ENCODE measurements at places on chromosomes 2 and 18.

GRCh38 chr2:130799295-130799694, 37.4 kb upstream of the ARHGEF4 start:
- no peak for DNase-seq

GRCh38 chr2:162217598-162217997, 25.6 kb downstream of the FAP start:
- DNase-seq: no peak

DNA sequence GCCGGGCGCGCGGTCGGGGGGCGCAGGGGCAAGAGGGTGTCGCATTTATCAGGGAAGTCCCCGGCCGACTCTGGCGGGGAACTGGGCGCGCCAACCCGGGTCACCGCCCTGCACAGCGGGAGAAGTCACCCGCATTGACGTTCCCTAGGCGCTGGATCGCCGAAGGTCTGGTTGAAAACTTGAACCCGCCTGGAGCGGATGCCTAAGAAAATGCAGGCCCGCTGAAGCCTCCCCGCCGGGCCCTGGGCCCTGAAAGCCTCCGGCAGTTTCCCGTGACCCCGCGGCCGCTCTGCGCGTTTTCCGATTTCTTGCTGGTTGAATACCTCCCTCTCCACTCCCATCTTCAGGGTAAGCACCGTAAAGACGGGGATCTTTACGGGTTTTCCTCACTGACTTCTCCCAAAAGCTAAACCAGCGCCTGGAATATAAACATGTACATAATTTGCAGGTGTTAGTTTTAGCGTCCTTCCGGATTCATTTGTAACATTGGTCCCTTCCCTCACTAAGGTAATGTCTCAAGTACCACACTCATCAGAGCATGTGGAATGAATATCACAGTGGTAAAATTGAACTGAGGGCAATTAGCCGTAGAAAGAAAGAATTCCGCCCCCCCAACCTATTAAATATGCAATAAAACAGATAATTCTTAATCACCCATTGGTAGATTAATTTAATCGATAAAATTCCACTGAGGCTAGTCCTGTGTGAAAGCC, 675 bp upstream of the SPIRE1 start:
- no peak for DNase-seq

- DNase-seq: no peak
Observed at GRCh38 chr2:167793725-167794124, 453.7 kb downstream of the STK39 start.

- DNase-seq: no peak
Observed at GRCh38 chr2:69957965-69958364, 3.5 kb downstream of the ASPRV1 start.

GRCh38 chr2:134412639-134412999, 158.7 kb downstream of the MGAT5 start:
- DNase-seq: no peak

GRCh38 chr2:230077851-230078547, 9.3 kb upstream of the SLC16A14 start:
- no peak for DNase-seq

- no peak for DNase-seq
Observed at GRCh38 chr18:29251681-29252080, 1074.8 kb upstream of the CDH2 start.

GRCh38 chr2:145088756-145089155, 568.8 kb upstream of the ZEB2 start:
- no peak for DNase-seq

DNA sequence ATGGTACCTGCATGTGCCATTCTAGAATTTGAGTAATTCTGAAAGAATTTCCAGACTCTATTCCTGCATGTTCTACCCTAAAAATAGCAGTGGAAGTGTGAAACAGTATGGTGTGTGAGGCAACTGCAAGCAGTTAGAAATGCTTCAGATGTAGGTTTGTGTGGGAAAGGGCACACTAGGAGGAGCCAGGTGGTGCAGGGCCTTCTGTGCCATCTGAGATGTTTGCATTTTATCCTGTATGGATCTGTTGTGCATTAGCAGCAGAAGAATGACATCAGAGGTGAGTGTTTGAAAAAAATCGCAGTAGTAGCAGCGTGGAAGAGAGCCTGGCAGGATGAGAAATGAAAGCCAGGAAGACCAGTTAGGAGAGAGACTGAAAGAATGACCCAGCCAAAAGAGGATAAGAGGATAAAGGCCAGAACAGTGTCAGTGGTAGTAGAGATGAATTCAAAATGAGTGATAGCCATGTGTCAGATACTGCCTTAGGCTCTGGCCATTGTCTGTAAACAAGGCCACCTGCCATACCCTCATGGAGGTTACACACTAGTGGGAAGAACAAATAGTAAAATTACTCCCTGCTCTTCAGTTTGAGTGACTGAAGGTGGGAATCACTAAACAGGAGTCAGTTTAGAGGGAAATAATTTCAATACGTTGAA, 142.2 kb downstream of the PKP4 start:
- DNase-seq: no peak

GRCh38 chr2:216740557-216741222, 45.3 kb upstream of the IGFBP5 start:
- DNase-seq: no peak

DNA sequence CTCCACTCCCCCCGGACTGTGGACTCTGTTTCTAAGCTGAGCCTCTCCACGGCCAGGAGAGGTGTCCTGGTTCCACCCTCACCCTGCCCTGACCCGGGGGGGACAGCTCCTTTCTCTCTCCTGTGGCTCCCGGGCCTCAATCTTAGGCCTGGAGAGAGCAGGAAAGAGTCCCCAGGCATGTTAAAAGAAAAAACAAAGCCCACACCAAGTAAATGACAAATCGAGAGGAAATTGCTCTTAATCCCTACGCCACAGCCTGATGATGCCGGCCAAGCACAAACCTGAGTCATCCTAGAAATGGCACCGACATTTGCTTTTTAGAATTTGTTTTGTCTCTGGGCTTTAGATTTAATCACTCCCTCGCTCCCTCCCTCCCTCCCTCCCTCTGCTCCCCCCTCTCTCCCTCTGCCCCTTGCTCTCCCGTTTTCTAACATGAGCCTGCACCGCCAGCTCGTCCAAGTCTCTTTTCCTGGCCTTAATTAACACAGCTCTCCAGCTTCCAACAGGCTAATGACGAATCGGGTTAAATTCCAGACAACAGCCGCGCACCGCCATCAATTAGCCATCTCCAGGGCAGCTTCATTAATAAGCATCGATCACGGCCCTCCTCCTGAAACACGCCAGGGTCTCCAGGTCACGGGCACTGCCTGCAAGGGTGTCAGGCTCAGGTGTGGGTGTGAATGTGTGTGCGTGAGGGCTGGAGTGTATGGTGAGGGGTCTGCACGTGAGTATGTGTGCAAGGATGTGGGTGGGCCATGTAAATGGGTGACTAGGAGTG, 230.8 kb downstream of the CELF4 start:
- DNase-seq: no peak

DNA sequence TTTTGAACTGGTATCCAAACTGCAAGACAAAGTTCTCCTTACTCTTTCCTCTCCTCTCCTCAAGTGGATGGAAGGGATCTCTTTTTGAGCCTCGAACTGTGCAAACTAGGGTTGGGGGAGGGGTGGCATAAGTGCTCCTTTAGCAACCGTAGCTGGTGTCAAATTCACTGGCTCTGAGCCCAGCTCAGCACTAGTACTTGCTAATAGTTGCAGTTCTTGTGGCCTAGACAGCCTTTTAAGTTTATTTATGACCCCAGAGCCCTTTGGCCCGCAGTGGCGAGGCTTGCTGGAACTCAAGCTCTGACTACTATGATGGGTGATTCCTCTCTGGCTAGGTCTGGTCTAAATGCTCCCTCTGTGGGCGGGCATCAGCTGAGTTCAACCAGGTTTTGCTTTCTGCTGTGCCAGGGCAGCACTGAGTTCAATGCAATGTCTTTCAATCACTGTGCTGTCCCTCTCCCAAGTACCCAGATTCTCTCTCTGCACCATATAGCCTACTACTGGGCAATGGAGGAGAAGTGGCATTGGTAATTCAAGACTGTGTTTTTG, 528.4 kb upstream of the SYT4 start:
- DNase-seq: no peak

DNA sequence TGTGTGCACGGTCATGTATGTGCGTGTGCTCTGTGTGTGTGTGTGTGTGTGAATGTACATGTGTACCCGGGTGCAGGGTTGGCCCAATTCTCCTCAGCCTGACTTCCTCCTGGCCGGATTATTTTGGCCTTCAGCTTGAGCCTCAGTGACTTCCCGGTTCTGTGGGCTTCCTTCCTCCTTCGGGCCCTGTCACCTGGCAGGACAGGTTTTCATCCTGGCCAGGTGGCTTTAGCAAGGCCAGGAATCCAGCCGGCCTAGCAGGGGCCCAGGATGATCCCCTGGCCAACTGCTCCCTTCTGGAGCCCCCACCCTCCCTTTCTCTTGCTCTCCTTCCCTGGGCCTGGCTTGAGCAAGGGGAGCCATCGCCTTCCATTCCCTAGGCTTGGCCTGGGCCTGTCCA, 140.5 kb downstream of the INHBB start:
- no peak for DNase-seq

DNA sequence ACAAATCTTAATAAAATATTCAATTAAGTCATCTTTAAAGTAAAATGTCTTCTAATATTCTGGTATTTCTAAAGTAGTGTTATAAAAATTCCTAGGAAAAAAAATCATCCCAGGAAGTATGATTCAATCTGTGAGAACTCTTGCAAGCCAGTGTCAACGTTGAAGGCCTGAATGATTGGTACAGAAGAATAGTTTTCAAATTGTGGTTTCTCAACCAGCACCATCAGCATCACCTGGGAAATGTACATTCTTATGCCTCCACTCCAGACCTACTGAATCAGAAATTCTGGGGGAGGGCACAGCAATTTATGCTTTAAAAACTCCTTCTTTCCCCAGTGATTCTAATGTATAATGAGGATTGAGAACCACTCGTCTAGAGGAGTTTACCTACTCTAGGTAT, 62.3 kb upstream of the C2orf15 start:
- DNase-seq: no peak

DNA sequence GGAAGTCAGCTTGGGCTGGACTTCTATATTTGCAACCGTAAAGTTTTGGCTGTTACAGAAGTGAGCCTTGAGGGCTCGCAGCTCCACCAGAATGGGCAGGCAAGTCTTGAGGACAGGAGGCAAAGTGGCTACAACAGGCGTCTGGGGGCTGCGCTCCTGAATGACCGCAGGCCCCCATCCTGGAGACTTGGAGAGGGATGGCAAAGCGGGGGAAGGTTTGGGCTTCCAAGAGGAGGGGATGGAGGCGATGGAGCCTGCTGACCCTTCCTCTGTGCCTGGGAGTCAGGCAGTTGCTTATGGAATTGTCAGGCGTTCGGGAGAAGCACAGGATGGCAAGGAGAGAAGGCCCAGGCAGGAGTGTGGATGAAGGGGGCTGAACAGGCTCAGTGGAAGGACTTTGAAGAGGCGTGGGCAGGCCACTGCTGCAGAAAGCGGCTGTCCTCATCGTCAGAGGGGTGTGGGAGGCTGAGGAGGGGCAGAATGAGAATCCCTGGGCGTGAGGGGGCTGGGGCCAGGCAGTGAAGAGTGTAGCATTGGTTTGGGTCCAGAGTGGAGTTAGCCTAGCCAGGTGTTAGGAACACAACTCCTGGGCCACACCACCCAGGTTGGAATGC, 72.3 kb downstream of the INHBB start:
- no peak for DNase-seq

DNA sequence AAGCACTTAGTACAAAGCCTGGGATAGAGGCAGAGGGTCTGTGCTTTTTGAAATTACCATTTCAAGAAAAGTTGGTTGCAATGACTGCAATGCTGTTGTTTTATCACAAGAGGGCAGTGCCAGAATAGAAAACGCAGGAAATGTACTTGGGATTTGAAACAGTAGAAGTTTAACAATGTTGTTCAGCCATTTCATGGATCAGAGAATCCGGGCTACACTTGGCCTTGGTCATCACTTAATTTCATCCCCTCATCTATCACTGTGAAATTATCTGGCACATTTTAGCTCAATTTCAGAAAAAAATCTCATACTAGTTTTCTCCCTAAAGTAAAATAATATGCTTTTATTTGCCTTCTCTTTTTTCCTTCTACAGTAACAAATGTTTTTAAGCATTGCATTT, 70.8 kb downstream of the RAPGEF4 start:
- peak; percentile 61 for DNase-seq

DNA sequence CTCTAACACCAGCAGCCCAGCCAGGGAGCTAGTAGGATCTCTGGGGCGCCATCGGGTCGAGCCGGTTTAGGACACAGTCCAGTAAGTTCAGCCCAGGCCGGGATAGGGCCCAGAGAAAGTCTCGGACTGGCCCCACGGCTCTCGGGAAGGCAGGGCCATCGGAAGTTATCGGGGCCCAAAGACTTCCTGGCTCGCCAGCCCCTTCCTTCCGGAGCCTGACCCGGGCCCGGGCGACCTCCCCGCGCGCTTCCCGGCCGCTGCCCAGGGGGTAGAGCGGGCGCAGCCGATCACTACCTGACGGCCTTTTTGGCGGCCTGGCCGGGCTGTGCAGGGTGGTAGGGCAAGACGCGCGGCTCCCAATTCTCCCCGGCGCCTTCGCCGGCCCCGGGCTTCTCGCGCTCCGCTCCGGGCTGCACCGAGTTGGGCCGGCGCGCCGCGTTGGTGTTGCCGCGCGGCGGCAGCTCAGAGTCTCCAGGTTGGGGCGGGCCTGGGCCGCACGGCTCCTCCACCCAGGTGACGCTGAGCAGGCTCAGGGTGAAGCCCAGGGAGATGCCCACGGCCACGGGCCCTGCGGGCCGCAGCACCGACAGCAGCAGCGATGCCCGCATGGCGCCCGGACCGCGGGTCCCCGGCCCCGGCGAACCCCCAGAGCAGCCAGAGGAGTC, 546 bp downstream of the CHPF start:
- no peak for DNase-seq

- DNase-seq: no peak
Observed at GRCh38 chr2:86296947-86297346, 40.5 kb downstream of the REEP1 start.

DNA sequence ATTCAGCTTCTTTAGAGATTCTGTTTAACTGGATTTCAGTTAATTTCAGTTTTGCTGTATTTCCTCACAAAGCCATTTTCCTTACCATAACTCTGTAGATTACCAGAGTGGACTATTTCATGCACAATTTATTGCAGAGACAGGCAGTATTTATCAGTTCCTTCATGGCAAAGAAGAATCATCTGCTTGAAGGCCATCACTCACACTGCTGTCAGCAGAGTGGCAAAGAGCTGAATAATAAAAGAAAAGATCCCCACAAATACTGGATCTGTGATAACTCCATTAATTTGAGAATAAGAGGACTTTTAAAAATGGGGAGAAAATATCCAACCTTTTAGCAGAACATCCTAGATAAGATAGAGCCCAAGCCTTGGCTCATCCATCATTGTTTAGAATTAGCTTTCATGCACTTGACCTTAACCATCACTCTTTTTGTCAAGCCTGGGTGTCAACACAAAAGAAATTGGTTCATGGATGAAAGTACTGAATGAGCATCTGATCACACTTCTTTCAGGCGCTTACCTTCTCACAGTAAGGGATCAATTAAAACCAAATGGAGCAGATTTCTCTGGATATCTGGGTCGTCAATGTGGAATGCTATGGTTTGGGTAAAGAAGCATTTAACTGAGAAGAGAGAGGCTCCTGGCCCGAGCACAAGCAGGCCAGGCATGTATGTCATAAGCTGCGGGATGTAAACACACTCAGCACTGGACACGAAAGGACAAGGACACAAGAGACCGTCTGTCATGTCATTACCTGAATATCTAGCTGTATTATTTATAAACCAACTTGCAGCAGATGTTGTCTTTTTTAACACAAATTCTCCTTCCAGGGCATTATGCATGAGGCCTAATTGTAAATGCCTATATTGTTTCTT, 376.2 kb downstream of the ZNF521 start:
- no peak for DNase-seq

Measured in urinary bladder (tissue), 4 donors.